Stimulated activated CD4-positive, alpha-beta T cell treated with anti-CD3 and anti-CD28 coated beads, Interleukin-15, amount 100 ng/mL, for 1 hour (primary cell): ENCODE measurements at places on chromosomes 3 and 15.

DNA sequence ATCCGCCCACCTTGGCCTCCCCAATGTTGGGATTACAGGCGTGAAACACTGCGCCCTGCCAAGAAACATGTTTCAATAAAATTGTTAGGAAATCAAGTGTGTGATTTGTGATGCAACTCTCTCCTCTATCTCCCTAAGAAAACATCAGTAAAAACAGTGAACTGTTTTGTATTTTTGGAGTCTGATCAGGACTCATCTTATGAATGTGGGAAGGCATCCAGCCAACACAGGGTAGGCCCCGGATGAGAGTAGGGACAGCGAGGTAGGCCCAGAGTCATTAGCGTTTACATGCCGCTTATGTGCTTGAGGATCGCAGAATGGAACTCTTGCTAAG is 884 bp upstream of the GLYCTK start:
- DNase-seq, result no peak

GRCh38 chr3:4824926-4825325 is 154.3 kb upstream of the BHLHE40 start:
- no peak for DNase-seq

DNA sequence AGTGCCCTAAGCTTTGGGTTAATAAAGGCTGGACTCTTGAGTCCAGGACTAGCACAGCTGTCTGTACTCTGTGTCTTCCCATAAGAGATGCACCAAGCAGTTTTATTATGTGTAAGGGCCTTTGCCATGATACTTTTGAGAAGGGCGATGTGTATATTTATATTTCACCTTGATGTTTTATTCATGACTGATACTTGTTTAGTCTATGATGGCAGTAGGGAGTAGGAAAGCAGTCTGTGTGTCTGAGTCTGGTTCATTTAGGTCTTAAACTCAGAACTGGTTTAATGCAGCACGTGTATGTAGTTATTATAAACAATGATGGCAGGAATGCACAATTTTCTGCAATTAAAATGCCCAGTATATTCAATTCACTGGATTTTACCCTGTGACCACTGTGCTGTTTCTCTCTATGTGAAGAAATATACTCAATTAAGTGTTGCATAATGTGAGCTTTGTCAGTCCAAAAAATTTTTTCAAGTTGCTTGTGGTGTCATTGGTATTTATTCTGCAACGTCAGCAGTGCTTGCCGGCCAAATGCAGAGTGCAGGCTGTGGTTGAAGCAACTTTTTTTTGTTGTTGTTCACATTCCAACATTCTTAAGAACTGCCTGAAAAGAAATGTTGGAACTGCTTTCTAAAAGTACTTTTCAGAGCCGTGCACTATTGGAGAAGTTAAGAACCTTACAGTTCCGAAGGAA is 423.7 kb upstream of the SEMA6D start:
- DNase-seq, result no peak

DNA sequence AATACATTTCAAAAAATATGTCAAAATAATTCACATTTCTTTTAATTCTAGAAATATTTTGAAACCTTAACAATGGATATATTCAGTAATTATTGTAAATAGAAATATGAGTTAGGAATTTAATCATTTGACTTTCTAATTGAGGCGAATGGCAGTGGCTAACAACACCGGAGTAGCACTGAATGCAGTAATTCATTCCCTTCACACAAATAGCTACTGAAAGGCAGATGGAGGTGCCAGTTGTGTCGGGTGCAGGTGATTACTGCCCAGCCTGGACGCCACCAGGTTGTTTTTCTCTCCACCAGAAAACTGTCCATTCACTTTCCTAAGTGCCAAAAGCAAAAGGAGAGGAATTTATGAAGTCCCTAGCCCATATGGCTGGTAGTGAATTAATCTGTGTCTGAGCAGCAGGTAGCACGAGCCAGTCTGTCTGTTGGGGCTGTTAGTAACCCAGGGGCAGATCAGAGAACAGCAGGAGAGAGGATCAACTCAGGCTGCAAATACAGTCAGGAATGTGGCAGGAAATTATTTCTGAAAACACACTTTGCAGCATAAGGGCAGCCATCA is 79.3 kb upstream of the GMNC start:
- no peak for DNase-seq

GRCh38 chr3:64799606-64800005 is 111.8 kb upstream of the ADAMTS9 start:
- no peak for DNase-seq

GRCh38 chr3:42134867-42135464 is 43.8 kb downstream of the TRAK1 start:
- DNase-seq, result no peak

DNA sequence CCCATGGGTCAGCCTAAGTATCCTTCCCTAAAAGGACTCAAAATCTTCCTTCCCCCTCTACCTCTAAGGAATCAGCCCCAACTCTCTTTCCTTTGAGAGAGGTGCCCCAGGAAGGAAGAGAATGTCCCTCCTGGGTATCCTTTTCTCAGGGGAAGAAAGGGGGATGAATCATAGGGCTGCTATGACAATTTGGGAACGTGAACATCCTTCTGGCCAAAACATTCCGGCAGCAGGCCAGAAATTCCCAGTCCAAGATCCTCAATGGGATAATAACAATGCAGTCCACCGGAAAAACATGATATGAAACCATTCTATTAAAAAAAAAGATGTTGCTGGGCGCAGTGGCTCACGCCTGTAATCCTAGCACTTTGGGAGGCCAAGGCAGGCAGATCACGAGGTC is 50.8 kb upstream of the CACNA2D3 start:
- DNase-seq, result no peak
